ENCODE measurements at places on chromosomes 3 and 15.

GRCh38 chr3:112362221-112362620 lies 29.3 kb downstream of the CD200 start:
- no peak for DNase-seq

GRCh38 chr3:111352585-111352984 lies 189.4 kb upstream of the CD96 start:
- no peak for DNase-seq

DNA sequence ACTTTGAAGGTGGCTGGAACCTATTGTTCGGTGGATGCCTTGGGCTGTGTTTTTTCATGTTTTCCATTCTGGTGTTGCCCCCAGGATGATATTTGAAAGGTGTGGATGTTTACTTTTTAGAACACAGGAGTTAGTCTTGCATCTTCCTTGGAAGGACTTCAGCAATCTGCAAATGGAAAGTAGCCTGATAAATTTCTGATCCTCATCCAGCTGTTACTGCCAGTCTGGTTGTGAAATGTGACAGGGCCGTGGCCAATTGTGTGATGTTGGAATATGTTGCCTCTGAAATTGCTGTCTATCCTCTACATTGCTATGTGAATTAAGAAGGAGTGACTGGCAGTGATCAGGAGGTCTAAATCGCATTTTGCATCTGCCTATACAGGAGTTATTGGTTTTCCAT lies 382.5 kb upstream of the C2CD4B start:
- DNase-seq = no peak

DNA sequence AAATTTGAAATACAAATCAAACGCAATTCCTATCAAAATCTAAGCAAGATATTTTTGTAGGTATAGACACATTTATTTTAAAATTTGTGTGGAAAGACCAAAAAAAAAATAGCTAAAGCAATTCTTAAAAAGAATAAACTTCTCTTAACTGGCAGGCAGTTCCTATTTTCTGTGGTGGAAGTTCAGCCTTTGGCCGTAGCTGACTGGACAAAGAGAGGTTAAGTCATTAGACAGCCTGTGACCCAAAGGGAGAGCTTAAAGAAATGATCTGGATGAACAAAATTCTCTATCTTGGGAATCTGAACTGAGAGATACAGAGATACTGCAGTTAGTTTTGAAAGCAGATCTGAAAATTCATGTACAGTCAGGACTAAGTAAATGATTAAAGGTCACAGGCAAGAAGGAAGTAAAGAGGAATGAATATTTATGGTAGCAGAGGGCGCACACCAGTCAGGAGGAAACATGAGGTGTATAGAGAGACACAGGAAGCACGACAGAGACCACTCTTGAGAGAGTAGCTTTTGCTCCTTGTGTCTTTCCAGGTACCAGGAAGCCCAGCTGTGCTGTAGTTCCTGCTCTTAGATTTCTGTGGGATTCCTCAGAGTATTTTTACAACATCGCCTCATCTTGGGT lies 57.5 kb downstream of the TPRG1 start:
- DNase-seq = no peak

- no peak for DNase-seq
These were observed 184.4 kb downstream of the SHOX2 start for GRCh38 chr3:157921811-157922210.

- no peak for DNase-seq
These were observed 34.5 kb downstream of the PTPRG start for GRCh38 chr3:61595826-61596225.

GRCh38 chr3:107443461-107443860 lies 66.2 kb downstream of the CCDC54 start:
- no peak for DNase-seq

- DNase-seq = no peak
These were observed 22.3 kb downstream of the IFT80 start for GRCh38 chr3:160376681-160377080.

DNA sequence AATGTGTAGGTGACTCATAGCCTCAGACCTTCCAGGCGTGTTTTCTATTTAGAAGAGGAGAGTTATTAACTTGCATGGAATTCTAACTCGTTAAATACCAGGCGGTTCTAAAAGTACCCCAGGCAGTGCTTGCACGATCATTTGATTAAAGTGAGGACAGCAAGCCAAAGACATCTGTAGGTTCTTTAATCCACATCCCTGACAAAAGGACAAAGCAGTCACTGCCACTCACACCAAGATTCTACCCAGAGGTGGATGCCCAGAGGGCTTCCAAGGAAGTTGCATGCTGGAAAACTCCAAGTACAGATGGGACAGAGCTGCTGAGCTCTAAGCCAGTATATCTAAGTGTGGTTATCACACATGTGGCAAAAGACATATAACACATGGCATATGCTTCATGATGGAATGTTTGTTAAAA lies 372.1 kb downstream of the ROBO2 start:
- no peak for DNase-seq

DNA sequence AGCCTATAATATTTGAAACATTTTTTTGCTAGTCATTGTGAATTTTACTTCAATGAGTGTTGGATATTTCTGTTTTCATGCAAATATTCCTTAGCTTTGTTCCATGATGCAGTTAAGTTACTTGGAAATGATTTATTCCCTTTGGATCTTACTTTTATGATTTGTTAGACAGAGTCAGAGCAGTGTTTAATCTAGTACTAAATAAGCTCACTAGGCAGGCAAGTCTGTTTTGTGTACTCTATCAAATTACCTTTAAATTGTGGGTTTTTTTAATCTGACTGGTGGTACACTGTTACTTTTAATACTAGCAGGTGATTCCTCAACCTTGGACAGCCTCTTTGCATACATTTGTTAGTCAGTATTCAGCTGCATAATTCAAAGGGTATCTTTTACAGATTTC lies 173.3 kb upstream of the MBNL1 start:
- DNase-seq = no peak

DNA sequence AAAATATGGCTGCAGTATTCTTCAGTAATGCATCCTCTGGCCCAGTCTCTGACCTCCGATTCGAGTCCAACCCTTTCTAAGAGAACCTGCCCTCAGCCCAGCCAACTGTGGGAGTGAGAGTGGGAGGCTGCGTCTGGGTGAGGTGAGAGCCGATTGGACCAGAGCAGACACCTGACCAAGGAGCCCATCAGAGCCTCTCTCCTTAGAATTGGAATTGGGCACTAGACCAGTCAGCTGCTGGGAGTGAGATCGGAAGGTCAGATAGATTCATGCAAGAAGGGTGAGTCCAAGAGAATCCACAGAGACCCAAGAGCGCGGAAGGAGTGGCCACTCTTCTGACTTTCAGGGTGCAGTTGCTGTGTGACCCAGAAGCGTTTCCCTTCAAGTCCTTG lies 10.2 kb downstream of the RASL12 start:
- no peak for DNase-seq

DNA sequence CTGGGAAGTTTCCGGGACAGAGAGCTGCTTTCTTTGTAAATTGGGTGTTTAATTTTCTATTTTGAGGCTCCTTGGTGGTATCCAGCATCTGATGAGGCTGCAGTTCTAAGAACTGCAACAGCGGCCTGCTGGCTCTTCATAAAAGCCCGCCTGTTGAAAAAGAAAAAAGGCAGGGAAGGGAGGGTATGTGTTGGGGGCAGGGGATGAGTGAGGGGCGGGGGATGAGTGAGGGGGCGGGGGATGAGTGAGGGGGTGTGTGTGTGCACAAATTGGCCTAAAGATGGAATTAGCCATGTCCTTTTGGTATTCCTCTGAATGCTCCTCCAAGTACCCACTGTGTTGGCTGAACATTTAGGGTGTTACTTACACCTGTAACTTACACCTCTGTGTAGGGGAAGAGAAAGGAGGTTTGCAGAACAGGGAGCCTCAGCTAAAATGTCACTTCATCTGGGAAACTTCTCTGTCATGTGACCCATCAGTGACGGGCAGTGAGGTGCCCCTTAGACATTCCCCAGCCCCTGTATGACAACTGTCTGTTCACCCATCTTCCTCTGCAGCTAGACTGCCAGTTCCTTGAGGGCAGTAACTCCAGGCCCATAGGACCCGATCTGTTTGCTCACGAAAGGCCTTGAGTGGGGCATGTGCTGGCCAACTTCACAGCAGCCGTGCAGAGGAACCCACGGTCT lies 57.6 kb downstream of the LRIG1 start:
- DNase-seq = no peak

DNA sequence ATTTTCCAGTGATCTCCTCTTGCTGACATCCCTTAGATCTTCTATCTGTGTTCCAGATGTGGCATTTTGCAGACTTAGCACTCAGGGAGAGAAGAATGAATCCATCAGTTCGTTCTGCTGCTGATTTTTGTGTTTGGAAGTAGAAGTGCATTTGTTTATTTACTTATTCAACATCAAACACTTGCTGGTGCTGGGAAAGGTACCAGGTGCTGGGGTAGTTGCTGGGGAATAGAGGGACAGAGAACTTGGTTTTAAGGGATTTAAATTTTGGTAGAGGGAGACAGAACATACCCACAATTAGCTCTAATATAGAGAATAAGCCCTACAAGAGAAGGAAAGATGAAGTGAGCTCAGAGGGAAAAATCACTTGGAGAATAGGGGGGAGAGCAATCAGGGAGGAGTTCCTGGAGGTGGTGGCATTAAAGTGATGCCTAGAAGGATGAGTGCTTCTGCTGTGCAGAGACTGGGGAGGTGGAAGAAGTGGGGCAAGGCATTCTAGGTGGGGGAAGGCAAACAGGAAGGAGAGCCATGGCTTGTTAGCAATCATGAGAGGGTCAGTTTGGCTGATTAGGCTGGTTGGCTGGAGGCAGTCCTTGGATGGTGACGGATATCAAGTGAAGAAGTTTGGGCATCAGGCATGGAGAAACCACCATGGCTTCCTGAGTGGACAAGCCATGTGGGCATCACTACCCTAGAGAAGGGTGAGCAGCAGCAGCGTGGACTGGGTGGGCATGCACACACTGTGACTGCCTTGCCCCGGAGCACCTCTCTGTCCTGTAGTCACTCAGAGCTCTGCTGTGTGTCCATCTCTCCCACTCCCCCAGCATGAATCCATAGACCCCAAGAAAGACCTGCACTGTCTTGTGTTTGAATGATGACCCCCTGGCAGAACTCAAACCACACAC lies 197.3 kb downstream of the OPA1 start:
- DNase-seq = no peak

GRCh38 chr15:56366211-56366610 lies 985 bp downstream of the TEX9 start:
- no peak for DNase-seq

GRCh38 chr3:118537454-118537853 lies 497.2 kb downstream of the IGSF11 start:
- no peak for DNase-seq

GRCh38 chr3:14914779-14915117 lies 32.6 kb upstream of the NR2C2 start:
- DNase-seq = no peak

DNA sequence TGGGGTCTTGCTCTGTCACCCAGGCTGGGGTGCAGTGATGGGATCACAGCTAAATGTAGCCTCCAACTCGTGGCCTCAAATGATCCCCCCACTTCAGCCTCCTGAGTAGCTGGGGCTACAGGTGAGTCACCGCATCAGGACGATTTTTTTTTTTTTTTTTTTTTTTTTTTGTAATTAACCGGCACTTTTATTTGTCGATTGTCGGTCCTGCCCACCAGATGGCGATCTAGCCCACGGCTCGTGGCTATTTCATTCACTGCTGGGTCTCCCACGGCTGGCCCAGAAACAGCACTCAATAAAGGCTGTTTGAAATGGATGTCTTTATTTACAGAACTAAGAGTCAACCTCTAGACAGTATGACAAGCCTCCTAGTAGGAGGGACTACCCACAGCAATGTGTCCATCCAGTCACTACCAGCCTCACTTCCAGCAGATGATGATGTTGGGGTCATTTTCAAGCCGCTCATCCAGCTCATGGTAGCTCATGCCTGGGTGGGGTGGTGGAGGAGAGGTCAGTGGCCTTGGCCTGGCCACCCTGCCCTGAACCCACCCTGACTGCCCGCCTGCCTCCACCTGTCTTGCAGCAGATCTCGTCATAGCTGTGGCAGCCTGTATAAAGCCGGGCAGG lies 1.8 kb upstream of the ZMYND10 start:
- no peak for DNase-seq

- no peak for DNase-seq
These were observed 151.0 kb downstream of the ALDH1A2 start for GRCh38 chr15:57914350-57915055.

Measured in AG04450 (cell line).